ENCODE measurements at places on chromosomes 3 and 15.

DNA sequence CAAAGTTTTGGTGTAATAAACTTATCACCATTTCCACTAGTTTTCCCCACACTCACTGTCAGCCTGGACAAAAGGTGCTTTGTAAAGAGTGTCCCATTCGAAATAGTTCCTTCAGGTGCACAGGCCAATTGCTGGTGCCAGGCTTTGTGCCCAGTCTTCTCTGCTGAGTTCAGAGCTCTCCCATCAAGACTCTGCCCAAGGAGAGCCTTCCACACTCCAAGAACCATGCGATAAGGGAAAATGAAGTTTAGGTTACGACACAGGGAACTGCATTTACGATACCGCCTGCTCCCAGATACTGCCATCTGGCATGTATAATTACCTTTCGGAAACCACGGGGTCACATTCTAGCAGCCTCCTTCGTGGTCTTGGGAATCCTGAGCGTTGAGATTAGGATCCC is 379.6 kb downstream of the MECOM start:
- DNase-seq = no peak

DNA sequence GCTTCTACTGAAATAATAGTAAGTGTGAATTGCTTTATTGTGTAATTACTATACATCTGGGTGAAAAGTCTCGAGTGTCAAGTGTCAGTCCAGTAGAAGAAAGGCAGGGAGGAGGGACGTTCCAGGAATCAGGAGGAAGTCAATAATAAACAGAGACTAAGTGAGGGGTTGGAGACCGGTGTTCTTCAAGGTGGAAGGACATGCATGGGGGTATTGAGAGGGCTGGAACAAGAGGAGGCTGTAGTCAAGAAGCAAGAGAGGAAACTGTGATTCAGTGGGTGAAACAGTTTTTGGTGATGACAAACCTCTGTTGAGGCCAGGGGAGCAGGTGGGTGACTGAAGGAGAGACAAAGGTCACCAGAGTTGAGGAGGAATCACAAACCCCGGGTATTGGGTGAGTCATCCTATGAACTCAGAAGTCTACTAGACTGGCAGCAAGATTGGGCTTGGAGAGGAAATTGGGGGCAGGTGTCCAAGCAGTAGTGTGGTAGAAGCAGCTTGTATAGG is 11.6 kb upstream of the SCAMP5 start:
- DNase-seq = no peak

DNA sequence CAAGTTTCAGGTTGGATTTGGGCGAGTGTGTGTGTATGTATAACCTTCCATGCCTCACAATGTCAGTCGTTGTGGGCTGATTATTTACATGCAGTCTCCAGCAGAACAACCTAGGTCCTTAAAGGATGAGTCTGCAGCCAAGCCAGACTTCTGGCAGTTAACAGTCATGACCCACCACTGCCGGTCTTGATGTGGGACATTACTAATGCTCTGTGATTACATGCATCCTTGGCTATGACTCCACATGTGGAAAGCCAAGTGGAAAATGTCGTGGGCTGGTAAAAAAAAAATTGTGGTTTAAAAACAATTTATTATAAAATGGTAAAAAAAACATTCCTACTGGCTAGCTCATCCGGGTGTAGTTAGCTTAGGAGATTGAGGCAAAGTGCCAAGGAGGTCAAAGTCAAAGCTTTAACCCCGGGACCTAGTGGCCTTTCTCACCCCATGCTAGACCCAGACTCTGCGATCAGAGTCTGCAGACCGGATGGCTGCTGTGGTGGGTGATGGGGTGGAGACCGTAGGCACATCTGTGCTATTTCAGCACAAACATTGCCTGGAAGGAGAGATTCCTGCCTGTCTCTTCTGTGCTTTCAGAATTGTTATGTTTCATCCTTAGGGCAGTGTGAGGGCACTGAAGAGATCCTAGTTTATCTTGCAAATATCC is 6.8 kb downstream of the RARRES1 start:
- DNase-seq = no peak

- no peak for DNase-seq
Measured at GRCh38 chr3:8997151-8997550, 33.9 kb upstream of the RAD18 start.

DNA sequence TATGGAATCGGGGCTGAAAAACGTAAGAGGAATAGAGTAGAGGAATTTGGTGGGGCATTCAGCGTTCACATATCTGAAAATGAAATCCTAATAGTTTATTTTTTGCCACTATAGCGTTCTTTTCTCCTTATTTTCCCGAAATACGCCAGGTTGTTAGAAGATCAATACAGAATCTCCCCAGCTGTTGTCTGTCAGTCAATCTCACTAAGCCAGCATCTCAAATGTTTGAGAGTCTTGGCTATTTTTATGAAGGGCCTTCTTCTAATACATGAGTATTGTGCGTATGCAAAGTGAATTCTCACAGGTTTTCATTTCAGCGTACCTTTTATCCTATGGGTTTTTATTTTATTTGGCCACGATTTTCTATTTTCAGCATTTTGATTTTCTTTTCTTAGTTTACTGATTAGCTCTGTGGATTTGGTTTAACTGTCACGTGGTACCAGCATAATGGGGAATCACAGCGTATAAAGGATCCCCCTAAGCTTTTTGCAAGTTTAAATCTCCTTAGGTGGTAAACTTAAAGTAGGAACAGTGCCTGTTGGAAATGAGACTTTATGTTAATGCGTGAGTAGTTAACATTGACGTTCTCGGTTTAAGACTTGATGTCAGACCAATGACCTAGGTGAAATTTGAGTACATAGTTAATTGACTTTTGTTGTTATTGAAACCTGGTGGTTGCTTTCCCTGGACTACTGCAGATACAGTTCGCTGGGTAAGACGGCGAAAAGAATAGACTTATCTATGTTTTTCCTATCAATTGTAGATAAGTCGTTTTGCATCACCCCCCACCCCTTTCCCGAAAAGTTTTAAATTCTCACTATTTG is 1.3 kb downstream of the FXR1 start:
- DNase-seq = no peak

DNA sequence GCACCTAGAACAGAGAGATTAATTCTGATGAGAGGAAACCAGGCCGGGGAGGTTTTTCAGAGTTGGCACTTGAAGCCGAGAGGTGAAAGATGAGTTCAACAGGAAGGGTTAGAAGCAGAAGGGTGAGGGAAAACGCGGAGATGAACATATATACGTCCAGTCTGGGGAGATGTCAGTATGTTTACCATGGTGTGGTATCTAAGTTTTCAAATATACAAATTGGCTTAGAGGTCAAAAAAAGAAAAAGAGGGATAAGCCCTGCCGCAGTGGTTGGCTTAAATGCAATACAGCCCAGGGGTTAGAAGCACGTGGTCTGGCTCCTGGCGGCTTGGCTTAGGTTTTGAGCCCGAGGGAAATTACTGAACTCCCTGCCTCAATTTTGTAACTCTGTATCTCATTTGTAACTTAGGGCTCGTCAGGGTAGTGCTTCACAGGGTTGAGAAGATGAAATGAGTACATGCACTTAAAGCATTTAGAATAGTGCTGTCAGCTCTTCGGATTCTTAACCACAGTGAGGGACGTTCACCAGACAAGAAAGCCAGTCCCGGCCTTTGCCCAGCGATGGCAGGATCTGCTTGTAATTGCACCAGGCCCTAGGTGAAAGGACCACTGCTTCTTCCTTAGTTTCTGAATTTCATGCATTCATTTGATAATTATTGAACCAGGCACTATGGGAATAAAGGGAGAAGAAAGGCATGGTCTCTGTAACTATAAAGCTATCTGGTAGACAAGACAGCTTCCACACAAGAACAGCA is 6.4 kb downstream of the HES1 start:
- DNase-seq = no peak

DNA sequence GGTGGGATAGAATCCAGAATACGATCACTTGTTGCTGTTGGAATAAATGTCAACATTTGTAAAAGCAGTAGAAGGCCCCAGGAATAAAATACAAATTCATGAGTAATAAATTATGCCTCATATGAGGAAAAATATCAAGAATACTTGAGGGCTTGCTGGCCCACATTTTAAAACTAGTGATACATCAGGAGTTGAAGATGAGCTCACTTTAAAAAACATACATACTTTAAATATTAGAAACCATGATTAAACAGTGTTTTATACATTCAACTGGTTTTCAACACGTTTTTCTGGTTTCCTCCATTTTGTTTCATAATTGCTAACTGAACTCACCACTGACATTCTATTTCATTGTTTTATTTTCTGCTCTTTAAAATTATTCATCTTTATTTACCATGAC is 141.4 kb downstream of the TFG start:
- DNase-seq = no peak

DNA sequence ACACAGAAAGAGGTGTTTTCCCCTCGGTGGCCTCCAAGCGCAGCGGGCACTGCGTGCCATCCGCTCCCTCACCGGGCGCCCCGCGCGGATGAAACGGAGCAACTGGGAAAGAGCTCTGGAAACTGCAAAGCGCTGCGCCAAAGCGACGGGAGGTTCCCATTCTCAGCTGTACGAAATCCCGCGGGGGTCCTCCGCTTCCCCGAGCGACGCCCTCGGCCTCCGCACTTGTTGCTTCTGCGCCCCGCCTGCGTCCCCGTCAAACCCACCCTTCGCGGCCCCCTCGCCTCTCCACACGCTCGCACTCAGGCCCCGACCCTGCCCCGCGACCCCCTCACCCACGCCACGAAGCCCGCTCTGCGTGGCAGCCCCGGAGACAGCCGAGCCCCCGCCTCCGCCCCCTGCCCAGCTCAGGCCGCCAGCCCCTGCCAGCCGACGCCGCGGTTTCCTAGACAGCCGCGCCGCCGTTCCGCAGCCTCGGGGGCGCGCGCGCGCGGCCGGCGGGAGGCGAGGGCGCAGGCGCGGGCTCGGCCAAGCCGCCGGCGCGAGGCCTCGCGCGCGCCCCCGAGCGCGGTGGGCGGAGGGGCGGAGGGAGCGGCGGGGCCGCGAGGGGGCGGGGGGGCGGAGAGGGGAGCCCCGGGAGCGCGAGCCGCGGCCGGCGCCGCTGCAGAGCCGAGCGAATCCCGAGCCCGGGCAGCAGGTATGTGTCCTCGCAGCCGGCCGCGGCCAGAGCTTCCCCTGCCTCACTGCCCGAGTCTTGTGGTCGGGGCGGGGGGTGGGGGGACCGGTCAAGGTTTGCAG is at the start of gene TMEM266:
TMEM266 (plus strand) TSS at position 666 of the 798 bp plus-strand sequence. CDS start 74,279 bp downstream, outside the sequence.
- peak; percentile 61 for DNase-seq

- no peak for DNase-seq
Measured at GRCh38 chr3:42148982-42149432, 57.9 kb downstream of the TRAK1 start.

- DNase-seq = no peak
Measured at GRCh38 chr3:23696842-23697241, 108.9 kb upstream of the UBE2E1 start.

DNA sequence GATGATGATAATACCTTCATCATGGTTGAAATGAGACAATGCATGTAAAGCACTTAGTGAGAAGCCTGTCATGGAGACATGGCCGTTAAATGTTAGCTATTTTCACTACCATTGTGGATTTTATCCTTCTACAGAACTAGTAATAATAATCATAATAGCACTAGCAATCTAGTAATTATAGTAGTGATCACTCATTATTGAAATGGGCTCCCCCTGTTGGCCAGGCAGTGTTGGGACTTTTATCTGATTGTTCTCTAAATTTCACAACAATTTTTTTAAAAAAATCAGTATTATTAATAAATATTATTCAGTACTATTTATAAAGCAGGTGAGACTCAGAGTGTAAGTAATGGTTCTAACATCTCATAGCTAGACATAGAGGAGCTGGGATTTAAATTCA is 396.3 kb downstream of the IL5RA start:
- no peak for DNase-seq

GRCh38 chr3:154098376-154098775 is 22.8 kb upstream of the ARHGEF26 start:
- DNase-seq = no peak

DNA sequence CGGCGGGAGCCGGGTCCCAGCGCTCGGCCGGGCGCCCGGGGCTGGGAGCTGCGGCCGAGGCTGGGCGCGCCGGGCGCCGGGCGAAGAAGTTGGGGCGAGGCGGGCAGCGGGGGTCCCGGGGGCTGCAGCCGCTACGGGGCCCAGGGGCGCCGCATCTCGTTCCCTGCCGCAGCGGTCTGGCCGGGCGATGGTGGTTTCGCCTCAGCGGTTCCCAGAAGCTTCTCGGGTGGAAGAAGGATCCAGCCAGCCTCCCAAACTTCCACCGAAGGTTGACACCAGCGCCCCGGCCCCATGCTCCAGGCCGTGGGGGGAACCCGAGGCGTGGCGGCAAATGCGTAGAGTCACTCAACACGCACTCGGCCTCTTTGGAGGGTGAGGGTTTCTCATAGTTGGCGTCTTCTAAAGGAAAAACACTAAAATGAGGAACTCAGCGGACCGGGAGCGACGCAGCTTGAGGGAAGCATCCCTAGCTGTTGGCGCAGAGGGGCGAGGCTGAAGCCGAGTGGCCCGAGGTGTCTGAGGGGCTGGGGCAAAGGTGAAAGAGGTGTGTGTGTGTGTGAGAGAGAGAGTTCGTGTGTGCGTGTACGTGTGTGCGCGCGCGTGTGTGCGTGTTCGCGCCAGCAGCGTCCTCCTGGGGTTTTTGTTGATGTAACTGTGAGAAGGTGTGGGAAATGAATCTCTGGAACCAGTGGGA is 940 bp downstream of the BOC start:
- peak; percentile 33 for DNase-seq

- DNase-seq = no peak
Measured at GRCh38 chr15:80585544-80586018, 109.5 kb upstream of the ABHD17C start.

DNA sequence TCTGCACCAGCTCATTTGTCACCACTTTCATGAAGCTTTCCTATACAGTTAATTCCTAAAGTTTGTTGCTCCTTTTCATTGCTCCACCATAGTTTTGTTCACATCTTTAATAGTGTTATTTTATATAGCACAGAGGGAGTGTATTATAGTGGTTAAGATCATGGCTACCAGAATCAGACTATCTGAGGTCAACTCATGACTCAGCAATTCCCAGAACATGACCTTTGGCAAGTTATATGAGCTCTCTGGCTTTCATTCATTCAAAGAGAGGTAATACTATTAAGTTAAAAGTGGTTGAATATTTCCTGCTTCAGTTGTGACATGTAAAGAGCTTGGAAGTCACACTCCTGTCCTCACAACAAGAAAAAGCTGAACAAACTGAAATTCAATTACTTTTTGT is 1073.5 kb downstream of the NAALADL2 start:
- DNase-seq = no peak

DNA sequence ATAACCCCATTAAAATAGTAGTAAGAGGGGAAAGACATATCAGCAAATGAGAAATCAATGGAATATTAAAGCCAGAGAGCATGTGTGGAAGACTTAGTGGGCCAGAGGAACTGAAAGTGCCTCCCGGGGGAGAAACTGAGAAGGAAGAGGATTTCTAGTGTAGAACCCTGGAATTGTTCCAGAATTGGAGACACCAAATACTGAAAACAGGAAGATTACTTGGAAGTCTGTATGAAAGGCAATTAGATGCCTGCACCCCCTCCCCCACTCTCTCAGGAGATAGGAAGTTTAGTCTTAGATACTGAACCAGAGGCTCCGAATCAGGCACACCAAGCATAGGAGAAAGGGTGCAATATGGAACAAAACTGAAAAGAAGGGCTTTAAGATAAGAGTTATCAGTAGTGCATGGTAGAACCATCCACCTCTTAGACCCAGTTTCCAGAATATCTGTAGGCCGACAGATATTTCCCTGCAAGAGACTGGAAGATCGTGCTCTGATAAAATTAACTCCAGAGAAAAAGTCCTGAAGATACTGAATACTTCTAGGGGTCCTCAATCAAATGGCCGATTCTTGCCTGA is 32.4 kb downstream of the KLHL18 start:
- no peak for DNase-seq

- no peak for DNase-seq
Measured at GRCh38 chr3:116994351-116994879, 284.8 kb downstream of the TUSC7 start.

All from GM12892 (cell line).